ENCODE measurements at places on chromosomes 13 and 19. TPM values are rescaled to one million over a fixed set of nuclear protein-coding genes. Genes with fewer than 3 reads are reported as not detected.
A peak's percentile ranks its signal among the peaks of the same experiment; 100 is the strongest.

GRCh38 chr19:49142866-49143335 lies 12.3 kb downstream of the HRC start:
- H3K4me1 ChIP-seq, result peaks cover 7% of the 10 kb centered on the region
- DNase-seq, result peak; percentile 89
- H3K4me3 ChIP-seq, result peak overlapping the region; percentile 85
- no peaks in the 10 kb centered on the region for H3K27me3 ChIP-seq

Gene GARIN5A
- polyA plus RNA-seq, result 0.53 TPM

DNA sequence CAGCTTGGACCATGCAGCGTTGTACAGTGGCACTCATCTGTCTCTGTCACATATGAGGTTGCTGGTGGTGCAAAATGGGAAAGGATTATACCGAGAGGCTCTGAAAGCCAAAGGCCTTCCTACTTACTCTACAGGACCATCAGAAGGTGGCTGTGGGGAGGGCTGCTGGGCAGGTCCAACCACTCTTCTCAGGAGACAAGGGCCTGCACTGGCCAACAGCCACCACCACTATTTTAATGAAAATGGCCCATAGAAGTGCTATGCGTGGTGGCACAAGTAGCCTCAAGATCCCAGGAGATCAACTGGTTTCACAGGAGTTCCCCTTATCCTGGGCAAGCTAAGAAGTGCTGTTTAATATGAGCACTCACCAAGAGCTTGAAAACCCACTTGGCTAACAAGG lies 52.3 kb downstream of the MRPL57 start:
- H3K27me3 ChIP-seq, result peaks cover 12% of the 10 kb centered on the region
- DNase-seq, result no peak
- no peaks in the 10 kb centered on the region for H3K36me3 ChIP-seq
- H3K4me1 ChIP-seq, result no peaks in the 10 kb centered on the region
- no peak overlapping the region for H3K4me3 ChIP-seq

- DNase-seq, result no peak
- H3K27ac ChIP-seq, result no peak overlapping the region
- no peaks in the 10 kb centered on the region for H3K4me1 ChIP-seq
- H3K4me3 ChIP-seq, result no peak overlapping the region
- no peaks in the 10 kb centered on the region for H3K36me3 ChIP-seq
These were observed 302.6 kb downstream of the PCDH9 start for GRCh38 chr13:66927562-66927961.

Gene PHF11
- polyA plus RNA-seq, result 12.2 TPM

GRCh38 chr19:56114051-56114777 lies 6.9 kb downstream of the ZNF787 start:
- no peak overlapping the region for H3K4me3 ChIP-seq
- no peaks in the 10 kb centered on the region for H3K27me3 ChIP-seq
- no peak overlapping the region for H3K27ac ChIP-seq
- DNase-seq, result no peak

Gene NCAN
- polyA plus RNA-seq, result not detected

DNA sequence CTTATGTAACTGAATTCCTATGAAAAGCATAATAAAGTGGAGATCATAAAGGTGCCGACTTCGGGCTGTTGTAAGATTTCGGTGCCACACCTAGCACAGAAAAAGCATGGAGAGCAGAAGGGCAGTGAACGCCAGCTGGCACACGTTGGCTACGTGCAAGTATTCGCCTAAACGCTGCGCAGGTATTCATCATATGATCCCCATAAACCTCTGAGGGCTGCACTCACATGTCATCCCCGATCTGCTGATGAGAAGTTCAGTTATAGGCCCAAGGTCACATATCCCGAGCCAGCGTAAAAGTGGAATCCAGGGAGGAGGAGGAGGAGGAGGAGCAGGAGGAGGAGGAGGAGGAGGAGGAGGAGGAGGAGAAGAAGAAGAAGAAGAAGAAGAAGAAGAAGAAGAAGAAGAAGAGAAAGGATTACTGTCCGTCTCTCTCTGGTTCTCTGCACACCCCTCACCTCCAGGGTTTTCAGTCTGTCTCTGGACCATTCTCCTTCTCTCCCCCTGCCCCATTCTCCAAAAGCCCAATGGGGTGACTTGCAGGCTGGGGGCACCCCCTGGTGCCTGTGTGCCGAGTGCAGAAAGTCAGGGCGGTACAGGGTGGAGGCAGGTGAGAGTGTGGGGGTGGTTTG lies 18.6 kb upstream of the CYP2S1 start:
- no peak for DNase-seq
- no peak overlapping the region for H3K27ac ChIP-seq
- H3K4me3 ChIP-seq, result no peak overlapping the region
- no peaks in the 10 kb centered on the region for H3K27me3 ChIP-seq
- H3K36me3 ChIP-seq, result no peaks in the 10 kb centered on the region

DNA sequence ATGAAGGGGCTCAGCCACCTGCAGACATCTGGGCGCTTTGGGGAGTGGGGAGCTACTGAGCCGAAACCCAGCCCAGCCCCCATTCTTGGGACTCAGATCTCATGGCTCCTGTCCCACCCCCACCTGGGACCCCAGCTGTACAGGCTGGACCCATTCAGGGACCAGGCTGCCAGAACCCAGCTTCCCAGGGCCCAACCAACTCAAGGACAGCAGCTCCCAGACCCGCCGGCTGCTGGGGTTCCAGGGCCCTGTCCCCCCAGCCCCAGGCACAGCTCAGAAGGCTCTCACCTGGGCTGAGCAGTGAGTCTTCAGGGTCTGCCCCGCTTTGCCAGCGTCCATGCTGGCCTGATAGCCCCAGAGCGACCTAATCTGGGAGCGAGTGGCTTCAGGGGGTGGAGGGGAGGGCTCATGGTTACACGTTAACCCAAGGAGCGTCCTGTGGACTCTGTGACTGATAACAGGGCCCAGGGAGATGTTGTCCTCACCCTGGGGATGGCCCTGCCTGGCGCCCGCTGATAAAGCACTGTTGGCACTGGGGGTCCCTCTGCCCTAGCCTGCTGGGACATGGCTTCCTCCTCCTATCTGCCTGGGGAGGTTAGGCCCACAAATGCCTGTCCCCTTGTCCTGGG lies at the start of gene TMEM86B:
Gene TMEM86B (minus strand): TSS at position 361 of the 629 bp plus-strand sequence. CDS start 22 bp downstream, at position 339.
- no peak within 1 kb of the TSS for H3K27ac ChIP-seq
- H3K4me1 ChIP-seq, result no peaks in the 10 kb centered on the region
- peaks cover 51% of the 10 kb centered on the region for H3K36me3 ChIP-seq
- H3K27me3 ChIP-seq, result no peaks in the 10 kb centered on the region
- no peak within 1 kb of the TSS for H3K4me3 ChIP-seq
- DNase-seq, result no peak

Gene C19orf44
- 3.8 TPM for polyA plus RNA-seq

- no peak overlapping the region for H3K27ac ChIP-seq
- no peak for DNase-seq
- no peak overlapping the region for H3K4me3 ChIP-seq
- peaks cover 2% of the 10 kb centered on the region for H3K36me3 ChIP-seq
- no peaks in the 10 kb centered on the region for H3K27me3 ChIP-seq
These were observed 11.1 kb downstream of the ATP4B start for GRCh38 chr13:113646921-113647340.

Gene AP2S1
- polyA plus RNA-seq, result 374 TPM

DNA sequence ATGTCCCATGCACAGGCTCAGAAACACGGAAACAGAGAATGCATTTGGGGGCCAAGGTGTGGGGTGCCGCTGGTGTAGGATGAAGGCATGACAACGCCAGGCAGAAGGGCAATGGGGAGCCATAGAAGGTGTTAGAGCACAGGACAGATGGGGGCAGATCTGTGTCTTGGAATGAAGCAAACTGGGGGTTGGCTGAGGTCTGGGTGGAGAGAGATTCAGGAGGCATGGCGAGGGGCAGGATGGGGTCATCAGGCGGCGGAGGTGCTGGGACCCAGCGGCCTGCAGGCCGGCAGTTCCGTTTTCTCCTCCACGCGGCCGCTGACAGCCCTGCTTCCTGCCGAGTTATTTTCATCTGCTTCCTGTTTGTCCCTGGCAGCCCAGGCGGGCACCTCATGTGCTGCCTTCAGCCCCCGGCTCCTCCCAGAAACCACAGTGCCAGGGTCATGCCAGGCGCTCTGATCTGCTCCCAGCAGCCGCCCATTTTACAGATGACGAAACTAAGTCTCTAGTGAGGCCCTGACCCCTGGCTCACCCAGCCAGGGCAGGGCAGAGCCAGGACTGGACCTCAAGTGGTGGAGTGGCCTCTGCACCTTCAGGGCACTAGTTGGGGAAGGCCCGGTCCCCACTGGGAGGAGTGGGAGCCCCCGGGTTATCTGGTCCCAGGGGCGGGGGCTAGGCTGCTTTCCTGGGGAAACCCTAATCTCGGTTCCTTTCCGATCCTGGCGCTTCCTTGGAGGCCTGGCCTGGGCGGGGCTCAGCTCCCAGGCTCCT lies 2.2 kb downstream of the ARHGAP45 start:
- H3K4me1 ChIP-seq, result peaks cover 3% of the 10 kb centered on the region
- H3K27me3 ChIP-seq, result peaks cover 45% of the 10 kb centered on the region
- no peak for DNase-seq
- H3K36me3 ChIP-seq, result no peaks in the 10 kb centered on the region
- H3K4me3 ChIP-seq, result no peak overlapping the region
- no peak overlapping the region for H3K27ac ChIP-seq

- no peaks in the 10 kb centered on the region for H3K4me1 ChIP-seq
- no peaks in the 10 kb centered on the region for H3K27me3 ChIP-seq
- H3K36me3 ChIP-seq, result no peaks in the 10 kb centered on the region
- H3K27ac ChIP-seq, result no peak overlapping the region
- no peak for DNase-seq
These were observed 65.7 kb downstream of the SOX1 start for GRCh38 chr13:112132619-112133018.

- peaks cover 37% of the 10 kb centered on the region for H3K27me3 ChIP-seq
- DNase-seq, result no peak
- no peaks in the 10 kb centered on the region for H3K36me3 ChIP-seq
- no peak overlapping the region for H3K27ac ChIP-seq
These were observed 52.0 kb downstream of the GNG7 start for GRCh38 chr19:2650515-2650914.

Gene ZNF665
- 1.5 TPM for polyA plus RNA-seq

DNA sequence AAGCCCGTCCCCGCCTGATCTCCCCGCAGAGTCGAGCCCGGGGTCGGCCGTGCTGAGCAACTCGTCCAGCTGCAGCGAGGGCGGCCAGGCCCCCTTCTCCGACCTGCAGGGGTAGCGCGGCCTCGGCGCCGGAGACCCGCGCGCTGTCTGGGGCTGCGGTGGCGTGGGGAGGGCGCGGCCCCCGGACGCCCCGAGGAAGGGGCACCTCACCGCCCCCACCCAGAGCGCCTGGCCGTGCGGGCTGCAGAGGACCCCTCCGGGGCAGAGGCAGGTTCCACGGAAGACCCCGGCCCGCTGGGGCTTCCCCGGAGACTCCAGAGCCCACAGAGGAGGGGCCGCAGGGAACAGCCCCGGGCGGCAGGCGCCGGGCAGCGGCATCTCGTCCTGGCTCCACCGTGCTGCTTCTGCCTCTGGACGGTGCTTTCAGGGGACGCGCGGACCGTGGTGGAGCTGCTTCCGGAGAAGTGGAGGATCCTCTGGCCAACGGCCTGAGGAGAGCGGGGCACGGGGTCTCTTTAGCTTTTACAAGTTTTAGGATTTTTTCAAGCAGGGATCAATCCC lies 8.8 kb upstream of the F7 start:
- 0 out of 2 replicates have a peak, but pooled peaks cover 4% of the 10 kb centered on the region for H3K4me1 ChIP-seq
- peaks cover 32% of the 10 kb centered on the region for H3K27me3 ChIP-seq
- no peak overlapping the region for H3K4me3 ChIP-seq
- DNase-seq, result no peak
- no peak overlapping the region for H3K27ac ChIP-seq

DNA sequence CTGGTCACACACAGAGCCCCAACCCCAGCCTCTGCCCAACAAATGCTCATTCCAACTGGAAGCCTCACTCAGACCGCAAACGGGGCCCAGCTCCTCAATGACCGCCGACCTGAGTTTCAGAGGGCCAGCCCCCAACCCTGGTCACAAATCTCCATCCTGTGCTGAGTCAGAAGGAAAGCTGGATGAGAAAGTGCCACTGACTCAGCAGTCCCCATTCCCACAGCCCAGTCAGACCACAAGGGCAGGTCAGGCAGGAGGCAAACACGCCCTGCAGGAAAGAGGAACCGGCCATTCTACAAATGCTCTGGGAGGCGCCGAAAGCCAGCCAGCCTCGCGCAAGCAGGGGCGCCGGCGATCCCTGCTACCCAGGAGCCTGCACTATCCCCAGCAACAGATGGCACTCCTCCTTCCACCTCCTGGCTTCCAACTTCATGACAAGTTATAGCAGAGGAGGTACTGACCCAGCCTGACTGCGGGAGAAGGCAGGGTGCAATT lies 14.1 kb upstream of the PRKD2 start:
- peaks cover 16% of the 10 kb centered on the region for H3K4me1 ChIP-seq
- H3K27ac ChIP-seq, result peak overlapping the region; percentile 4
- peaks cover 66% of the 10 kb centered on the region for H3K36me3 ChIP-seq
- peak; percentile 94 for DNase-seq
- no peaks in the 10 kb centered on the region for H3K27me3 ChIP-seq

GRCh38 chr19:13132471-13133180 lies 14.6 kb downstream of the NACC1 start:
- H3K4me1 ChIP-seq, result peaks cover 13% of the 10 kb centered on the region
- H3K27ac ChIP-seq, result no peak overlapping the region
- peak; percentile 79 for DNase-seq
- H3K4me3 ChIP-seq, result no peak overlapping the region
- H3K36me3 ChIP-seq, result peaks cover 27% of the 10 kb centered on the region

Gene GNG7
- 0.19 TPM for polyA plus RNA-seq

Gene SMIM24
- polyA plus RNA-seq, result not detected

- no peak for DNase-seq
- H3K4me3 ChIP-seq, result peak within 1 kb of the TSS; percentile 30
- H3K27me3 ChIP-seq, result peaks cover 12% of the 10 kb centered on the region
- H3K27ac ChIP-seq, result no peak within 1 kb of the TSS
- no peaks in the 10 kb centered on the region for H3K4me1 ChIP-seq
These were observed at the start of gene TMEM221 for GRCh38 chr19:17448131-17448967. TMEM221 (minus strand) TSS chr19:17448668; CDS start chr19:17448462, 206 bp downstream.

GRCh38 chr13:77674852-77675251 lies 22.6 kb upstream of the SLAIN1 start:
- no peak overlapping the region for H3K4me3 ChIP-seq
- H3K4me1 ChIP-seq, result no peaks in the 10 kb centered on the region
- DNase-seq, result no peak
- no peak overlapping the region for H3K27ac ChIP-seq

- H3K4me3 ChIP-seq, result no peak overlapping the region
- no peak overlapping the region for H3K27ac ChIP-seq
- H3K4me1 ChIP-seq, result peaks cover 2% of the 10 kb centered on the region
- H3K36me3 ChIP-seq, result no peaks in the 10 kb centered on the region
- DNase-seq, result no peak
These were observed 112.9 kb upstream of the FRY start for GRCh38 chr13:31918707-31919106.

- H3K36me3 ChIP-seq, result no peaks in the 10 kb centered on the region
- no peaks in the 10 kb centered on the region for H3K27me3 ChIP-seq
- no peak overlapping the region for H3K4me3 ChIP-seq
- peak; percentile 26 for DNase-seq
- no peak overlapping the region for H3K27ac ChIP-seq
These were observed 24.3 kb upstream of the LAMP1 start for GRCh38 chr13:113272701-113273181.

- no peak overlapping the region for H3K27ac ChIP-seq
- no peaks in the 10 kb centered on the region for H3K4me1 ChIP-seq
- no peaks in the 10 kb centered on the region for H3K36me3 ChIP-seq
- no peak overlapping the region for H3K4me3 ChIP-seq
- DNase-seq, result no peak
- H3K27me3 ChIP-seq, result no peaks in the 10 kb centered on the region
These were observed 41.7 kb downstream of the OXGR1 start for GRCh38 chr13:96952595-96952994.

Gene LIM2
- not detected for polyA plus RNA-seq
